Breast epithelium (tissue), 4 donors: ENCODE measurements at places on chromosomes 13 and 19. TPM values are rescaled to one million over a fixed set of nuclear protein-coding genes. Genes with fewer than 3 reads are reported as not detected.
A peak's percentile ranks its signal among the peaks of the same experiment; 100 is the strongest.

The ERICH4 gene
- not detected for total RNA-seq

DNA sequence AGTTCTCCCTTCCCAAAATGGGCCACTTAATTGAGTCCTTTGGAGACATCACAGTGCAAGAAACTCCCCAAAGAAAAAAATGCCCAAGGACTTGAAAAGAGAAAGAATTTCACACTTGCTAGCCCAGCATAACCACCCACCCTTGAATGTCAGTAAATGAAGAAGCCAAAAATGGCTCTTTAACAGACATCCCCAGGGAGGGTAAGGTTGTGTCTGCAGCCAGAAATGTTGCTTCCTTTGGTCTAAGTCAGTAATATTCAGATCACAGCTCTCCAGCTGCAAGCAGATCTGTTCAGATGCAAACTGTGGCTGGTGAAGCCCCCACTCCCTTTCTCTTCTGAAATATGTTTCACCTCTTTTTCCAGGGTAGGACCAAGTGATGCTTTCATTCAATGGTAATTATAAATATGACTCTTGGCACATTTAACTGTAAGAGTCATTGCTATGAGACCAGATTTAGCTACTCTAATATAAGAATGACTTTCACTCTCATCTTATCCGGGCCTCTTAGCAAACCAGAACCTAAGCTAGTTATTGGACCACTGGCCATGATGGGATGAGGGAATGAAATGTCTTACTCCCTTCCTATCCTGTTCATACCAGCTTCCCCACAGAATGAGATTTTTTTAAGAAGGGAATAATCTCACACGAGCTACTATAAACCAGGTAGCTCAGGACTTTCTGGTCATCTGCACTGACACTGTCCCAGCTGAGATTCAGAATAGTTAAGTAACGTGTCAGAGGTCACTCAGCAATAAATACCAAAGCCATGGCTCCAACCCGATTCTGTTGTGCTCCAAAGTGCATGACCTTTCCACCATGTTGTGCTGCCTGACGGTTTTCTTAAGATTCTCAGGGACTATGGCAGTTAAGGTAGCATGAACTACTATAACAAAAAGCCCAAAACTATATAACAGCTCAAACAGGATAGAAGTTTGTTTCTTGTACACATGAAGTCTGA, 234.1 kb downstream of the FOXO1 start:
- no peak for DNase-seq
- H3K36me3 ChIP-seq = no peaks in the 10 kb centered on the region
- H3K4me3 ChIP-seq = no peak overlapping the region
- no peak overlapping the region for H3K27ac ChIP-seq

GRCh38 chr19:45451131-45451849, 16.5 kb upstream of the FOSB start:
- H3K27me3 ChIP-seq = no peaks in the 10 kb centered on the region
- DNase-seq = peak; percentile 71
- peak overlapping the region; percentile 100 for H3K27ac ChIP-seq
- H3K4me1 ChIP-seq = peaks cover 13% of the 10 kb centered on the region

DNA sequence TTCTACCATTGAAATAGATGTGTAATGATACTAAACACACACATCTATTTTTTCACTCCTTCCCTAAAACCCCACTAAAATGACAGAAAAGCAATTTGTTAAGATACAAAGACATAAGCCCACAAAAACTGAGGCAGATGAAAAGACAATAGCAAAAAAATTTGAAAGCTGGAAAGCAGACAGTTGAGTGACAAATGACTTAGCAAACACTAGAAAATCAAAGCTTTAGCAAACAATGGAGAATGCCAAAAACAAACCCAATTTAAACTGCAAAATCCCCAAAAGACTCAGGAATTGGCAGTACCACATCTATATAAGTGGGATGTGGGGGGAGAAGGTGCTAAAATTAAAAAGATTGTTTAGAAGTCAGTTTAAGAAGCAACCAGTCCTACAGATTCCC, 9.5 kb downstream of the TSC22D1 start:
- no peak for DNase-seq
- no peaks in the 10 kb centered on the region for H3K4me1 ChIP-seq
- H3K36me3 ChIP-seq = no peaks in the 10 kb centered on the region
- H3K27ac ChIP-seq = no peak overlapping the region

The FOXA3 gene
- total RNA-seq = 0.33 TPM

DNA sequence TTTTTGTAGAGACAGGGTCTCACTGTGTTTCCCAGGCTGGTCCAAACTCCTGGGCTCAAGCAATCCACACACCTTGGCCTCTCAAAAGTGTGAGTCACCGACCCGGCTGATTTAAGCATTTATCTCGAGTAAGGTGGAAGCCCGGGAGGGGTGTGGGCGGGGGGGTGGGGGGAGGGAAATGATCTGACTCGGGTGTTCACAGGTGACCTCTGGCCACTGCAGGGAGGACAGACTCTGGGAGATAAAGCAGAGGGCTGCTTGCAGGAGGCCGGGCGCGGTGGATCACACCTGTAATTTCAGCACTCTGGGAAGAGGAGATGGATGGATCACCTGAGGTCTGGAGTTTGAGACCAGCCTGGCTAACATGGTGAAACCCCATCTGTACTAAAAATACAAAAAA, 7.9 kb downstream of the DENND1C start:
- H3K36me3 ChIP-seq = no peaks in the 10 kb centered on the region
- DNase-seq = no peak
- H3K4me3 ChIP-seq = no peak overlapping the region
- H3K4me1 ChIP-seq = no peaks in the 10 kb centered on the region
- peaks cover 23% of the 10 kb centered on the region for H3K27me3 ChIP-seq

DNA sequence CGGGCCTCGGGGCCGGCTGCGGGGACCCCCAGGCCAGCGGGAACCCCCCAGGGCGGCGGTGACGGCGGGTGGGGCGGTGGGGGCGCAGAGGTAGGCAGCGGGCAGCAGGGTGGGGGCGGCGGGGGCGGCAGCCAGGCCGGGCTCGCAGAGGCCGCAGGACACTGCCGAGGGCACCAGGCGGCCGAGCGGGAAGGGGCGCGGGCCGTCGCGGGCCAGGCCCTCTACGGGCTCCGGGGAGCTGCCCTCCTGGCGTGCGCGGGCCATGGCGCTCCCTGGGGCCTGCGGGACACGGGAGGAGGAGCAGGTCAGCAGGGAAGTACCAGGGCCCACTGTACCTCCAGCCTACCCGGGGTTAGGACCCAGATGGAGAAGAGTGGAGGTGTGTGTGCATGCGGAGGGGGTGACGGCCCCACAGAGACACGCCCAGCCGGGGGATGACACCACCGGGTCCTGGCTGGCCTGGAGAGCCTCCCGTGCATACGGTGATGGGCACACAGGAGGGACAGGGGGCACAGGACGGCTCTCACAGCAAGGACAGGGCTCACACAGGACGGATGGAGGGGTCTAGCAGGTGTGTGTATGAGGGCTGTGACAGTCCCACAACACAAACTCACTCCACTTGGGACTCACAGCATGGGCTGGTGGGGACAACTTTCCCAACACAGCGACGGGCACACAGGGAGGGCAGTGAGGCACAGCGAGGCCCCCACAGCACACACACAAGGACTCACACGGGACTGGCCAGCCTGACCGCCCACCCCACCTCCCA, 2.6 kb downstream of the BBC3 start:
- H3K27me3 ChIP-seq = no peaks in the 10 kb centered on the region
- DNase-seq = peak; percentile 80
- no peaks in the 10 kb centered on the region for H3K36me3 ChIP-seq
- peaks cover 7% of the 10 kb centered on the region for H3K4me1 ChIP-seq
- H3K27ac ChIP-seq = peak overlapping the region; percentile 100

DNA sequence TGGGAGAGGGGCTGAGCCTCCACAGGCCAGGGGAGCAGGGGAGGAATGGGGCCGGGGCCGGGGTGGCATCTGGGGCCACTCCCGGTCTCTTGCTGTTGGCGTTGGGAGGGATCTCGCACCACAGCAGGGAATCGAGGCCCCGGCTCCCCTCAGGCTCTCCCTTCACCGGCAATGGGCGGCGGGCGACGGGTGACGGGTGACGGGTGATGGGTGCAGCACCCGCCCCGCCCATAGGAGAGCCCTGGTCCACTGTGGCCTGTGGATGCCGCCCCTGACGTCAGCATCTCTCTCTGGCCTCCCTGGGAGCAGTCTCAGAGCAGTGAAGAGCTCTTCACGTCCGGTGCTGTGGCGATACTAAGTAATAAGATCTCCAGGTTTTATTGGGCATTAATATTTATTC, 133.6 kb downstream of the KDM4B start:
- no peaks in the 10 kb centered on the region for H3K4me1 ChIP-seq
- H3K27ac ChIP-seq = no peak overlapping the region
- H3K36me3 ChIP-seq = no peaks in the 10 kb centered on the region
- no peak overlapping the region for H3K4me3 ChIP-seq

DNA sequence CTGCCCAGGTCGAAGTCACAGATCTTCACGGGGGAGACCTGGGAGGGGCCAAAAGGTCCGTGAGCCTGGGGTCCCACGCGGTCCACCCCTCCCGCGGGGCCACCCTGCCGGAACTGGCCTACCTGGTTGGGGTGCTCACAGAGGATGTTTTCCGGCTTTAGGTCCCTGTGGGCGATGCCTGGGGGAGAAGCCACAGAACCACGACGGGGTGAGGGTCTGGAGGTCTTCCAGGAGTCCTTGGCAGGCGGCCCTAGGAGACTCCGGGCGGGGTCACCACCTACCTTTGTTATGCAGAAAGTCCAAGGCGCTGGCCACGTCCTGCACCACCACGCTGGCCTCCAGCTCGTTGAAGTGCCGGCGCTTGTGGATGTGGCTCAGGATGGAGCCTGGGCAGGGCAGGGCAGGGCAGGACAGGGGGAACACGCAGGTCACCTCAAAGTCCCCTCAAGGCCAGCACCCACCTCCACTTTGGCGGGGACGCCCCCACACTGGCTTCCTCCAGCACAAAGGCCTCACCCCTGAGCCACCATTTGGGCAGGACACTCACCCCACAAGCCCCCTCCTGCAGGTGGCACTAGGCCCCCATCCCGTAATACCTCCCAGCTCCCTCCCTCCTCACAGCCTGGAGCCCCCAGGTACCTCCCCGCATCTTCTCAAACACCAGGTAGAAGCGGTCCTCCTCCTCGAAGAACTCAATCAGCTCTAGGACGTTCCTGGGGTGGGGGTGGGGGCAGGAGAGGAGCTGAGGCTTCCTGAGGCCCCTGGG, 8.4 kb downstream of the MKNK2 start:
- H3K27me3 ChIP-seq = no peaks in the 10 kb centered on the region
- H3K4me1 ChIP-seq = peaks cover 36% of the 10 kb centered on the region
- H3K27ac ChIP-seq = peak overlapping the region; percentile 99
- no peaks in the 10 kb centered on the region for H3K36me3 ChIP-seq
- H3K4me3 ChIP-seq = peak overlapping the region; percentile 16

GRCh38 chr13:111898956-111899713, 167.8 kb upstream of the SOX1 start:
- no peaks in the 10 kb centered on the region for H3K4me1 ChIP-seq
- peak; percentile 50 for DNase-seq
- H3K4me3 ChIP-seq = no peak overlapping the region
- H3K27ac ChIP-seq = no peak overlapping the region
- peaks cover 24% of the 10 kb centered on the region for H3K27me3 ChIP-seq
- no peaks in the 10 kb centered on the region for H3K36me3 ChIP-seq

GRCh38 chr13:37011002-37011401, 10.4 kb downstream of the EXOSC8 start:
- no peaks in the 10 kb centered on the region for H3K4me1 ChIP-seq
- H3K4me3 ChIP-seq = no peak overlapping the region
- DNase-seq = no peak
- no peaks in the 10 kb centered on the region for H3K27me3 ChIP-seq

DNA sequence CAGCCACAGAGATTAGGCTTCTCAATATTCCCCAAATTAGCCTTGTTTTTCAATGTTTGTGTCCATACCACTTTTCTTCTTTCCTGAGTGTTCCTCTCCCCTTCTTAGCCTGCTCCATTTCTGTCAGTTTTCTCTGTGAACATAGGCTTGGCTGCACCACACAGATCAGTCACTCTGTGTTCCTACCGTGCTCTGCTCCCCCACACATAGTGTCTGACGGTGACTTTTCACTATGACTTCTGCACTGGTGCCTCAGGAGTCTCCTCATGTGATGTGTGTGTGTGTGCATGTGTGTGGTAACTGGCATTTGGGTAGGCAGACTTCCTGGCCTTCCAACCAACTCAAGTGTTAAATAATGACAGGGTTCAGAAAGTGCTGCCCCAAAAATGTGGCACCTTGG, 47.9 kb upstream of the MYCBP2 start:
- DNase-seq = no peak
- H3K27me3 ChIP-seq = no peaks in the 10 kb centered on the region
- H3K4me1 ChIP-seq = no peaks in the 10 kb centered on the region
- H3K4me3 ChIP-seq = no peak overlapping the region

The SPTBN4 gene
- total RNA-seq = 1.6 TPM

GRCh38 chr19:2770055-2771013, 12.7 kb downstream of the SGTA start:
- no peaks in the 10 kb centered on the region for H3K27me3 ChIP-seq
- peak overlapping the region; percentile 80 for H3K27ac ChIP-seq
- H3K36me3 ChIP-seq = peaks cover 3% of the 10 kb centered on the region
- H3K4me3 ChIP-seq = peak overlapping the region; percentile 37
- H3K4me1 ChIP-seq = no peaks in the 10 kb centered on the region

GRCh38 chr19:19062454-19063182, 1.2 kb upstream of the SLC25A42 start:
- H3K4me3 ChIP-seq = peak overlapping the region; percentile 90
- H3K27ac ChIP-seq = peak overlapping the region; percentile 88
- H3K36me3 ChIP-seq = no peaks in the 10 kb centered on the region
- DNase-seq = no peak

DNA sequence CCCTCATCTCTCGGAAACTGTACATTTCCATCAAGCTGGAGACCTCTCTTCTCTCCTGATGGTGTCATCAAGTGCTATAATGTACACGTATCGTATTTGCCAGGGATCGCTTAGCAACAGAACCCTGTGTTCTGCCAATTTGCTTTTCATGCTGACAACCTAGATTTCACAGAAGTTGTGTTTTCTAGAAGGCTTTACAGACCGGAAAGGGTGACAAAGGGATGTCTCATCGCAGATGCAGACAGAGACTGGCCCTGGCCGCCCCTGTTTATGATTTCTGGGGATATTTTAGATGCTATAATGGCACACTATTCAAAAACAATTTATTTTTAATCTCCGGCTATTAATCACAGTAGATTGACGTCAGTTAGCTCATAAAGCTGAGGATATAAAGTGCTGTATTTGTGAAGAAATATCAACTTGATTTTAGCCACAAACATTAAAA, 291.4 kb downstream of the IRS2 start:
- no peak overlapping the region for H3K27ac ChIP-seq
- H3K4me1 ChIP-seq = no peaks in the 10 kb centered on the region
- no peaks in the 10 kb centered on the region for H3K27me3 ChIP-seq
- no peak for DNase-seq

The RRAS gene
- 41.0 TPM for total RNA-seq

The FSD1 gene
- total RNA-seq = not detected
